ENCODE measurements at places on chromosomes 12 and 14.

GRCh38 chr12:110600254-110600653 lies 13.7 kb upstream of the TCTN1 start:
- no peak for DNase-seq

- no peak for DNase-seq
Measured at GRCh38 chr14:70811050-70811449, 1.7 kb upstream of the MAP3K9 start.

DNA sequence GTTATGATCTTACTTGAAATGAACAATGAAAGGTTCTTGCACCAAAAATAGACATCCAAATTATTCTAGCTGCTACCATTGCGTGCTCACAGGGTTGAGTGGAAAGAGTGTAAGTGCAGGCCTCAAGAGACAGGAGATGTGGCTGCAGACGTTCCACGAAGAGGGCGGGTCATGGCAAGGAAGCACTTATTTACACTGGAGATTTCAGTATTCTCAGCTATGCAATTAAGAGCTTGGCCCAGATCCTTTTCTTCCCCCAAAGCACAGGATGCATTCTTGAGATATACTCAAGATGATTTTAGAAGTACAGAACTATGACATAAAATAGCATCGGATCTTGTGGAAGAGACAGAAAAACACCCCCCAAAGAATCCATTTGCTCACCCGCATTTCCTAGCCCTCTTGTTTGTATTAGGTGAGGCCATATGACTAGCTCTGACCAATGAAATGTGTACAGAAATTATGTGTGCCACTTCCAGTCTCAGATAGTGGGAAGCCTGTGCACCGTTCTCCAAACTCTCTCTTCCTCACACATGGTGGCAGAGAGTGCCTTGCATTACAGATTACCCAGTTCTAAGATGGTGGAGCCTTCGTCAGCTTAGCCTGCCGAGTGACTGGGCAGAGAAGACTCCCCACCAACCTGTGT lies 261.4 kb downstream of the TTC8 start:
- DNase-seq = no peak

DNA sequence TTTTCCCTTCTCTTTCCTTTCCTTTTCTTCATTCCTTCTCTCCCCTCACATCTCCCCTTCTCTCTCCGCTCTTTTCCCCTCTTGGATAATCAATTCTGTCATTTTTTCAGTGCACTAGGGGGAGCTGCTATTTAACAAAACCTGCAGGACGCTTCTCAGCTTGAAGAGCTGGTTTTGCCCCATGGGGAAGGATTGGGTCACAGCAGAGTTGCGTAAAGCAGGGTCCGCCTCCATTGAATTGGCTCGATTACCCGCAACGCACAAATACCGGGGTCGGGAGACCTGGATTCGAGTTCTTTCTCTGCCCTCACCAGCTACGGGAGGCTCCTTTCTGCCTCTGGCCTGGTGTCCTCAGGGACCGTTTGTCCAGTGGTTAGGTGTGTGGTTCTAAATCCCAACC lies 42.1 kb upstream of the CHGA start:
- no peak for DNase-seq

DNA sequence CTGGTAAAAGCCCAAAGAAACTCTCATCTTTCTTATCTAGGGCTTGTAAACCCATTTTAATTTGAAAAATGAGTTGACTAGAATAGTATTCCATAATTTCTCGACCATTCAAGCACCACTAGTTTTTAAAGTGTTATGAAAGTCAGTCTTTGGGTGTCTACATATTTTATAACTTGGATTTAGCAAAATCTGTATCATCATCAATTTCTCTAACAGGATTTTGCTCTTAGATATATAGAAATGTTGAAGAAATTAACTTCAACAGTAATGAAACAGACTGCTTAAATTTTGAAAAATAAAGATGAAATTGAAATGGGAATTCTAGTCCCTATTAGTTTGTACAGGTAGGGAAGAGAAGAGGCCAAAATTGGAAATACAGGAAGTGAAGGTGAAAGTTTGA lies 32.8 kb downstream of the MSRB3 start:
- no peak for DNase-seq

DNA sequence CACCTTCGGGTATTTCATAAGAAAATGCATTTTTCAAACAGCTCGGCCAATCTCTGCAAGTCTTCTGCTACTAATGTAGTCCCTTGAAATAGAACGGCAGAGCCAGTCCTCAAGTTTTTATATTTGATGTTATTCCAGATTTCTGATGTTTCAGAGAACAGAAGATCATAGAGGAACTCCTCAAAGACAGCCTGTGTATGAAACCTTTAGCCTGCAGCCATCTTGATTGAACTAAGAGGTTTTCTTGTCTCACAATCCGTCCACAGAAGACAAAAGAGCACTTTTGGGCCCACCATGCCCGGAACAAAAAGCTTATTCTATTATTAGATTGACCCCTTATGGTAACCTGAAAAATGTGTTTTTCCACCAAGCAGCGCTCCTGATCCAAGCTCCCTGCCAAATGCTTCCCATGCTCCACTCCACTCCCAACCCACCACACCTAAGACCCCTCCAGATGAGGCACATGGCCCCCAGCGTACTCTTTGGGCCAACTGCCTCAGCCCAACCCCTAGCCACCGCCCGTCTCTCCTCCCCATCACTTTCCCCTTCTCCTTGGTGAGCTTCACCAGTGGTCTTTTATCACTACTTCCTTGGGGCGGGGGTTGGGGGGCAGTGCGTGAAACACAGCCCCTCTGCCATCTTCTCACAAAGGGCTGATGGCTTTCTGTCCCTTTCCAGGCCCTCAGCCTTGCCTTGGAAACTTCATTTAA lies 175.8 kb downstream of the CALM1 start:
- DNase-seq = no peak

- no peak for DNase-seq
Measured at GRCh38 chr12:102965281-102966155, 8.0 kb downstream of the ASCL1 start.

DNA sequence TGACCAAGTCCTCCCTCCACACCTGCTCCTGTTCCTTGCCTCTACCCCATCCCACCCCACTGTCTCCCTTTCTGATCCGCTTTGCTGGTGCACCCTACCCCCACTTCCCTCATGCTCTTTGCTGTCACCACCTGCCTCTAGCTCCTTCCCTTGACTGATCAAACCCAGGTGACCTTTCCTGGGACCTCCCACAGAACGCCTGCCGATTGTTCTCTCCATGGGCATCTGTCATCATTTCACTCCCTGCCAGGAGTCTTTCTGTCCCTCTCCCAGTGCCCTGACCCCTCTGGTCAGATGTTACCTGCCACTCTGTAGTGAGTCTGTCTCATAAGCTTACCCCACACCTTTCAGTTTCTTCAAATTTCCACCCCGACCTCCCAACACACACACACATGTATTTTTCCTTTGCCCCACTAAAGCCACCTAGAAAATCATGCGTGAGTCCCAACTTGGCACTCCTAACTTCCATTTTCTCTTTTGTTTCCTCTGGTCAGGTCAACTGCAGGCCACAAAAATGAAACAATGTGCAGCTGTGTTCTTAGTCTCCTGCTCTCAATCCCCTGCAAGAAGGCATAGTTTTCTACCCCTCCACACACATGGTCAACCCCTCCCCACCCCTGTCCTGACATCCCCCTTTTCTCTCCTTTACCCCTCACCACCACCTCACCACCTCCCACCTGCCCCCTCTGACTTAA lies 229.8 kb downstream of the DPF3 start:
- DNase-seq = no peak

- no peak for DNase-seq
Measured at GRCh38 chr14:105495101-105495989, 4.3 kb downstream of the TEDC1 start.

GRCh38 chr12:91973813-91974212 lies 171.8 kb downstream of the BTG1 start:
- no peak for DNase-seq

DNA sequence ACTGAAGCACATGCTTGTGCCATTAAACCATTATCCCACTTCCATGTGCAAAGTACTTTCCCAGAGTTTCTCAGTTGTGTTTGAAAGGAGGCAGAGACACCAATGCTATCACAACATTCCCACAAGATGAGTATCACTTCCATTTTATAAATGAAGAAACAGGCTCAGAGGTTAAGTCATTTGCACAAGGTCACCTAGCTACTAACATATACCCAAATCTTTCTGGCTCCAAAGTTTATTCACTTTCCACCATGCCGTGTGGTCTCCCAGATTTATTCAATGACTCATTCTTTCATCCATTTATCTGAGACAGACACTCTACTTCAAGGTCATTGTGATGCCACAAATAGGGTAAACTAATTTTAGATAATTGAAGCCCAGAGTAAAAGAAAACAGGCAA lies 9.4 kb downstream of the ART4 start:
- DNase-seq = no peak

DNA sequence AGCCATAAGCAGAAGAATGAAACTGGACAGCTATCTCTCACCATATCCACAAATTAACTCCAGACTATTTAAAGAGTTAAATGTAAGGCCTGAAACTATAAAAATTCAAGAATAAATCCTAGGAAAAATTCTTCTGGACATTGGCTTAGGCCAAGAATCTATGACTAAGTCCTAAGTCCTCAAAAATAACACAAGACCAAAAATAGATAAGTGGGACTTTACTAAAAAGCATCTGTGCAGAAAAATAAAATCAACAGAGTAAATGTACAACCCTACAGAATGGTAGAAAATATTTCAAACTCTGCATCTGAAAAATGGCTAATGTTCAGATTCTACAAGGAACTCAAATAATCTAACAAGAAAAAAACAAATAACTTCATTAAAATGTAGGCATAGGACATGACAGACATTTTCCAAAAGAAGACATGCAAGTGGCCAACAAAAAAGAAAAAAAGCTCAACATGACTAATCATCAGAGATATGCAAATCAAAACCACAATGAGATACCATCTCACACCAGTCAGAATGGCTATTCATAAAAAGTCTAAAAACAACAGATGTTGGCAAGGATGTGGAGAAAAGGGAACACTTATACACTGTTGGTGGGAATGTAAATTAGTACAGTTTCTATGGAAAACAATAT lies 61.0 kb upstream of the PPFIA2 start:
- no peak for DNase-seq

DNA sequence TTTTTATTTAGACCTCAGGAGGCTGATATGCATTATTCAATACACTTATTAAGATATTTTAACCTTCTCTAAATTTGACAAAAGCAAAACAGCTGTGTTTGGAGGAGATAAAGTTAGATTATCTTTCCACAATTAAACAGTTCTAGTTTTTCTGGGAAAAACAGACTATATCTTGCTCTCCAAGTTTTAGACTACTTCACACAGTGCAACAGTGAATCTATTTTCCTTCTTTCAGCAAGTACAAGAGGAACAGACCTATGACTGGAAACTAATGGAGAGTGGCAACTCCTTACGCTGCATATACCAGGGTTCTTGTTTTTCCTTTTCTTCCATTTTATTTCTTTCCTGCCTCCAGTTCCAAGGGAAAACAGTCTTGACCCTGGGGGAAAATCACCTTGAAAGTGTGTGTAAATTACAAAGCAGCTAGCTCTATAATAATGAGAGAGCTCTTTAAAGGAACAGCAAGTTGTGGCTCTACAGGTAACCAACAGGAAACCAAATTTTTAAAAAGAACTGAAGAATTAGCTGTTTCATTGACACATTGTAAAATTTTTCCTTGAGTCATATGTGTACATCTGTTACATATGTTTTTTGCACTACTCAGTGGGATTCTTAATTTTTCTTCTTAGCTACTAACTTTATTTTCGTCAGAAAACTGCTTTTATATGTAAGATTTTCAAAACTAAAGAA lies 27.4 kb downstream of the DNM1L start:
- no peak for DNase-seq

GRCh38 chr14:76294876-76295275 lies 81.1 kb upstream of the ESRRB start:
- DNase-seq = no peak

- no peak for DNase-seq
Measured at GRCh38 chr12:78156751-78157150, 326.1 kb downstream of the NAV3 start.

DNA sequence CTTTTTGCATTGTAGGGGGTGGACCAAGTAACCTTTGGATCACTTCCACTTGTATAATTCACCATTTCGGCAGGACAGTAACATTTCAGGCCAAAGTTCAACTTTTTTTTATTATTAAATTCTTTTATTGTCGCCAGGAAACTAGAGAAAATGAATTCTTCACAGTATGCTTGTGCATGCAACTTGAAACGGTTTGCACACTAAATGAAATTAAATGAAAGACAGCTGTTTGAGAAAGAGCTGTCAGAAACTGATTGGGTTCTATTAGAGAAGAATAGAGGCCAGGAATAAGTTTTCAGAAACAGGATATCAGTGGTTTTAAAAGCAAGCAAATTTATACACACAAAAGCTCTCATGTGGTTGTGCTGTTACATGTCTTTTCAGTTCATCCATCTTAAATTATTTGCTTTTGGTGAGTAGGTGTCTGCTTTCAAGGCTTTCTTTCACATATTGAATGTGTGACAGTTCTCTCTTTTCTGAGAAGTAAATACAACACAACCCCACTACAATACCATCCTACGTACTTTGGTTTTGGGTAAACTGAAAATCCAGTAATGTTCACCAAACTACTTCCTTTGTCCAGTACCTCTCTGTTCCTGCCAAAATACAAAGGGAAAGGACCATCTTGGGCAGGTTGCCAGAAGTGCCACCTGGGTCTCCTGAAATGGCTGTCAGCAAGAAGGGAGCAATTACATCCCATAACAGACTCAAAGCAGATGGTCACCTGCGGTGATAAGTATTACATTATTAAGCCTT lies 291.7 kb downstream of the RAD51B start:
- DNase-seq = no peak

DNA sequence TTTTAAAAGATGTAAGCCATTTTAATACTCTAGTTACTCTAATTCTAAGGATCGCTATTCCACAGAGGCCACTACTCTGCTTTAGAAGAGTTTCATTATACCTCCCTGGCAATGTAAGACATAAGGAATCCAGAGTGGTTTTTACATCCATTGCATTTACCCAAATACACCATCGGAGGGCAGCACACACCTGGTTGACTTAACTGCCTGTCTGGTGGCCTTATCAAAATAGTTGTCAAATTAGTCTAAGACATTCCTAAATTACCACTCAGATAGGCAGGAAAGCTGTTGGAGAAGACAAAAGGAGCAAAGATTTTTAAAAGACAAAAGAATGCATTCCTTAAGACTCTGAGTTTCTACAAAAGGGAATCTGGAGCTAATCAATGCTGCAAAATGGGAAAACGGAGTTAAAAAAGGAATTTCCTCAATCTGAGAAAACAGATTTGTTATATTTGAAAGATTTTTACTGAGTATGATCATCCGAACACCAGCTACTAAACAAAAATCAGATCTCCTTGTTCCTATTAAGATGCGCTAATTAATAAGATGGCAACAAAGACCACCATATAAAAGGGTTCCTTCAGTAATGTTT lies 33.8 kb upstream of the FGD4 start:
- DNase-seq = peak; percentile 0

GRCh38 chr12:84502907-84503787 lies 409.5 kb downstream of the SLC6A15 start:
- DNase-seq = no peak

GRCh38 chr14:104579507-104579906 lies at the start of gene C14orf180:
TSS of gene C14orf180 (plus strand) at chr14:104579764. CDS start at chr14:104586431, 6,667 bp downstream.
- DNase-seq = no peak

GRCh38 chr12:47636908-47637780 lies 68.7 kb downstream of the RPAP3 start:
- DNase-seq = no peak

GRCh38 chr12:55970775-55971174 lies 3.1 kb upstream of the RAB5B start:
- DNase-seq = no peak

Measured in stimulated activated CD4-positive, alpha-beta T cell treated with anti-CD3 and anti-CD28 coated beads, TNF-alpha, amount 100 ng/mL, for 1 hour (primary cell).